Stimulated activated CD8-positive, alpha-beta memory T cell treated with anti-CD3 and anti-CD28 coated beads, Interleukin-7, amount 100 ng/mL, for 48 hours (primary cell): ENCODE measurements at places on chromosomes 2 and 18.

- DNase-seq = no peak
Measured at GRCh38 chr18:66129248-66129647, 378.4 kb downstream of the CDH7 start.

DNA sequence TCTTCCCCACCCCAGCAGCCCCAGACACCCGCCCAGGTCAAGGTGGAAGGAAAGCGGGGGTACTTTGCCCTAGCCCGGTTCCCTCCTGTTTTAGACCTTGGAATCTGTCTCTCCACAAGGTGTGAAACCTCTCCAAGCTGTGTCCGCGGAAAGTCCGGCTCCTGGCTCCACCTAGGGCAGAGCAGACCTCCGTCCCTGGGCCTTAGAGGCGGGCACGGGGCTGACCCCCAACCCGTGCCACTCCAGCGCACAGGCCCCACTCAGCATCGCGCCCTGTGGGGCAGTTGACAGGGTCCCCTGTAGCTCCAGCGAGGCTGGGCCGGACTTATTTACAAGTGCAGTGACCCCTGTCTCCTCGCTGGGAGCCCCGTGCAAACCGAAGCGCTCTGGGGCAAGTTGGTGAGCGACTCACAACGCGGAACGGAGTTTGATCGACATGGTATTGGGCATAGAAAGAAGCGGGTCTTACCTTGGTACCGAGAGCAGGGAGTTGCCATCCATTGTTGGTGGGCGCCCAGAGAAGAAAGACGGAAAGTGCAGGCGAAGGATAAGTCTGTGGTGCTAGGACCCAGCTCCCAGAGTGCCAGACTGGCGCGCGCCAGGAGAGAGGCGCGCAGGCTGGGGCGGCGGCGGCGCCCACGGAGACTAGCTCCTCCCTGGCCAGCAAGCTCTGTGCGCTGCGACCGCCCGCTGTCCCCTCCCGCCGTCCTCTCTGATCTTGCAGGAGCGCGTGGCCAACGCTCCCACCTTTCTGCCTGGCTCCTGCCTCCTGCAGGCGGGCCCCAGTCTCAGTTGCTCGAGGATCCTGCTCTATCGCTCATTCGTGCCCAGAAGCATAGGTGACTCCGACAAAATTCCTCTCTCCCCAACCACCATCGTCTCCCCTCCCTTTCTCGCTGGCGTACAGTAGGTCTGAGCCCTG, at the start of gene SPHKAP:
TSS of gene SPHKAP (minus strand) at position 590 of the 922 bp plus-strand sequence. CDS start at position 501, 89 bp downstream.
- DNase-seq = no peak

- DNase-seq = no peak
Measured at GRCh38 chr2:121200419-121201315, 84.3 kb downstream of the TFCP2L1 start.

DNA sequence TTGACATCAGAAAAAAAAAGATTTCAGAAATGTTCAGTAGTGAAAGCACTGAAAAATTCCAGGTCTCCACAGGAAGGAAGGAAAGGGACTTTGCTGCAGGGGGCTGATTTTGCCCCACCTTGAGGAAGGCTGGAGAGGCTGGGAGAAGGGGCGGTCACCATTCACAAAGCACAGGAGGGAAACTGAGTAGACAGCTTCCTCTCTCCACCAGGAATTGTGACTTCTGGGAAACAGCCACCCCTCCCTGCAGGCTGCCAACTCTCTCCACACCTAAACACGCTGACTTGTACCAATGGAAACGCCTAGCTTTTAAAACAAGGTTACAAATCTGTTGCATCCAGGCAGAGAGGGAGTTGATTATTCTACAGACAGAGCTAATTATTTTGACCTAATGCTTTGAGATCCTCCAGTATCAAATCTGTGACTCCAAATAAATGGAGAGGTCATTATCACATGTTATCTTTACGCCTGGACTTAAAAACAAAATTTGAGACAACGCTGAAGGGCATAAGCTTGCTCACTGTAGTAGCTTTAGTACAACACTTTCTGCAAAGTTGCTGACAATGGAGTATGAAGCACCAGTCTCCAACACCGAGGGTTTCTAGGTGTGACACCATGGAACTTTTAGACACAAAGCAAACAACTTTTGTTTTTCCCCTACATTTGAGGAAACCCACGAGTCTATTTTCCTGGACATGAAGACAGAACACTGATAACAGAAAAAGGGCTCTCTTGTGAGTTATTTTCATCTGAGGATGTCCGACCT, 42.7 kb downstream of the EPHA4 start:
- no peak for DNase-seq
